ENCODE measurements at places on chromosomes 11 and 22.

GRCh38 chr11:9459667-9460321, 1.0 kb upstream of the ZNF143 start:
- peak; percentile 22 for DNase-seq

DNA sequence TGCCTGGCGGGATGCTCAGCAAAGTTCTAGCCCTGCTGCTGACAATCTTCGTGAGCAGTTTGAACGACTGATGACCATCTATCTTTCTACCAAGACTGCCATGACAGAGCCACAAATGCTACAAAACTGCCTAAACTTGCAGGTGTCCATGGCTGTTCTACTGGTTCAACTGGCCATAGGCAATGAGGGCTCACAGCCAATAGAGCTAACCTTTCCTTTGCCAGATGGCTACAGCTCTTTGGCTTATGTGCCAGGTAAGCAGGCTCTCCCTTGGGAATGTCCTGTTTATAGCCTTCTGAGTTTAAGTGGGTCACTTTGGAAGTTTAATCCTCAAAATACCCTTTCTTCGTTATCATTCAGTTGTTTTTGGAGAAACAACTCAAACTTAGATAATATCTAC, 20.1 kb downstream of the UBE4A start:
- no peak for DNase-seq

DNA sequence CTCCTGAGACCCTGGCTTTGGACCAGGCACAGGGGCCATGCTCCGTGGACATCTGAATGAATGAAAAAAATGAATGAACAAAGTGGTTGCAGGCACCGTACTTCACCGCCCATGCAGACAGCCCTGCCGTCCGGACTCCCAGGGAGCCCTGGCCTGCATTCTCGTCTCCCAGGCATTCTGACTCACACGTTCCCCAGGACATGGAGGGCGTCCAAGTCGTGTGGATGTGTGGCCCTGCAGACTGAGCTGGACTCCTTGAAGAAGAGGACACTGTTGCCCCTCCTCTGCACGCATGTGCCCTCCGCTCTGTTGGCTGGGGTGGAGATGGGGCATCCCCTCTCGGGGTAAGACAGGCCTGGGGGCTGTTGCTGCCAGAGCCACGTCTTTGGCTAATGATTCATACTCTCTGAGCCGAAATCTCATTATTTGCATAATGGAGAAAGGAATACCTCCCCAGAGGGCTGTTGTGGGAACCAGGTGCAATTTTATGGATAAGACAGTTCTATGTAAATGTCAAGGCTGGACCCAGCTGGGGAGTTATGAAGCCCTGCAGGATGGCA, 49.7 kb downstream of the RTL6 start:
- peak; percentile 26 for DNase-seq

GRCh38 chr11:89633135-89633705, 76.9 kb upstream of the TRIM77 start:
- DNase-seq = no peak

DNA sequence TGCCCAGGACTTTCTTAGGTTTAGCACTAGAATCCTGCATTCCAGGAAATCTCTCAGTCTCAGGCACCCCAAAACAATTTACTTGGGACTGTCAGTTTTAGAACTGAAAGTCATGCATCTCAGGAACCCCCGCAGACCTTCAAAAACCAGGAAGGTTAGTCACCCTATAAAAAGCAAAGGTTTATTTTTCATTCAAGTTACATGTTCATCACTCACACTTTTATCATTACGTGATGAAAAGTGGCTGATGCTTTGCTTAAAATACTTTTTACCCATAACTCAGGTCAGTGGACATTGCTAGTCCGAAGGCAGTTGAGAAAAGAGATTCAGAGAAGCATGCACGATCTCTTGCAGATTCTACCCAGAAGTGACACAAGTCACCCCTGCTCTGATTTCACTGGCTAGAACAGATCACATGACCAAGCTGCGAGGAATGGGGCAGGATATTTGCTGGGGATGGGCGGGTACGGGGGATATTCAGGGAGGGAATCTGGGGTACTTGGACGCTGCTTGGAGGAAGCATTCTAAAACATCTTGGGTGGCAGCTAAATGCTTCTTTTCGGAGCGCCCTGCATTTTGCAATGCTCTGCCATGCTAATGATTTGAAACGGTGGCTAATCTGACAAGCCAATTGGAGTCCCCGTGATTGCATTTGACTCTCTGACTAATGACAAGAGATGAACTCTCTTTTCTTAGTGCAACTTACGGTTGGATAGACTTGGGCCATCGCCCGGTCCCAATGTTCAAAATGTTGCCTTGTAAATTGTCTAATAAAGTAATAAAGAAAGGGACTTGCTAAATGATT, 110.2 kb downstream of the MIAT start:
- no peak for DNase-seq

GRCh38 chr11:112241486-112241885, 15.3 kb downstream of the PTS start:
- no peak for DNase-seq

GRCh38 chr11:71130106-71130505, 122.3 kb downstream of the SHANK2 start:
- no peak for DNase-seq

GRCh38 chr11:74641289-74641688, 48.9 kb downstream of the POLD3 start:
- DNase-seq = no peak

- no peak for DNase-seq
Measured at GRCh38 chr11:118889797-118890196, 6.1 kb downstream of the CXCR5 start.

DNA sequence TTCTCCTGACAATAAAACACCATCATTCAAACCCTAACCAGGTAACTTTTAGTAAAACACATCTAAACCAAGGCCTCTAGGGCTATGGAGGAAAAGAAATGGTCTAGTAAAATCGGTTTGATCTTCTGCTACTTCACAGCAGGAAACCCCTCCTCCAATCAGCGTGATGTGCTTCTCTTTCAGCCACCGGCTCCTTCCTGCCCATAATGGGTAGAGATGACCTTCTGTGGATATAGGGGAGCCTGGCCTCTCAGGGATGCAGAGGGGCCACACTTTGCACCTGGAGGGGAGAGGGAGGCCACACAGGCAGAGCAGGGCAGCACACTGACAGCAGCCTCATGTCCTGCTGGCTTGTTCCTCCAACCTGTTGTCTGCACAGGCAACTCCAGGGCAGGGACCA, 6.9 kb downstream of the EHD1 start:
- no peak for DNase-seq

DNA sequence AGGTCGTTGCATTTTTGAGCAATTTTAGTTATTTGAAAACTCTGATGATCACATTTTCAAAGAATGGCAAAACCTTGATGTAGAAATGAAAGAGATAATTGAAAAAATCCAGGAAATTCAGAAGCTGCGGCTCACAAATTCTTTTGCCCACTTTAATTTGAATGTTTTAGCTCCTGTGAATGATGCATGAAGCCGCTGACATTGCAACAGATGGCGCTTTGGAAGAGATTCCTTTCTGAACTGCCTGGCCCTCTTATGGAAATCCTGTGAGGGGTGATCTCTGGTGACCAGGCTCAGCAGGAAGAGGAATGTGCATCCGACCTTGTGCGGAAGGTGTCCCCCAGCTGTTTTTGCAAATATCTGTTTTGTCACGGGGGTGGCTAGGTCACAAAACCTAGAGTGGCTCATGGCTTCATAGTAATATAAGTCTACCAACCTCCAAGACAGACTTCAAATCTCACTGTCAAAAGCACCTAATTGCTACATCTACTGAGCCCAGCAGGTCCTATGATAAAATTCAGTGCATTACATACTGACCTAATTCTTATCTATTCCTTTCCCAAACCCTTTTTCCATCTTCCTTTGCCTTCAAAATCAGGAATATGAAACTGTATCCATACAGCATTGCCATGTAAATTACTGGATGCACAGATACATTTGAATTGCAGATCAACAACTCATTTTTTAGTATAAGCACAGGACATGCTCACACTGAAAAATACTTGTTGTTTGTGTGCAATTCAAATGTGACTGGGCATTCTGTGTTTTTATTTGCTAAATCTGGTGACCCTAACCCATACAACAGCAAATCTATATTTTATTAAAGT, 412.7 kb downstream of the ETS1 start:
- DNase-seq = no peak

DNA sequence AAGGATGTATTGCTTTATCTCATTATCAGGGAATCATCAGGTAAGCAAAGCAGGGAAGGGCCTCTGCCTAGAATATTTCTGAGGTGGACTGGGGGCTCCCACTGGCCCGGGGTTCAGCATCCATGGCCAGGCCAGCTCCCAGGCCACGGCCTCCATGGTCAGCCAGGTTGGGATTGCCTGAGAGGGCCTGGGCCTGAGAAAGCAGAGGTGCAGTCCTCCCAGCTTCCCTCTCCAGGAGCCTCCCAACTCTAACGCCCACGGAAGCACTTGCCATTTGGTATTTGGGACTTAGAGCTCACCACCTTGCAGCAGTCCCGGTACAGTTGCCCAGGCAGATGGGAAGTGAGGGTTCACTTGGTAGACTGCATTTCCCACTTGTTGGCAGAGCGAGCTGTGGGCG, 12.7 kb downstream of the DGAT2 start:
- no peak for DNase-seq

- DNase-seq = peak; percentile 78
Measured at GRCh38 chr22:43014316-43014868, 557 bp downstream of the PACSIN2 start.

GRCh38 chr11:5043380-5043779, 2.9 kb upstream of the OR52J3 start:
- DNase-seq = no peak

- peak; percentile 5 for DNase-seq
Measured at GRCh38 chr22:48889887-48890692, 937.6 kb downstream of the BRD1 start.

DNA sequence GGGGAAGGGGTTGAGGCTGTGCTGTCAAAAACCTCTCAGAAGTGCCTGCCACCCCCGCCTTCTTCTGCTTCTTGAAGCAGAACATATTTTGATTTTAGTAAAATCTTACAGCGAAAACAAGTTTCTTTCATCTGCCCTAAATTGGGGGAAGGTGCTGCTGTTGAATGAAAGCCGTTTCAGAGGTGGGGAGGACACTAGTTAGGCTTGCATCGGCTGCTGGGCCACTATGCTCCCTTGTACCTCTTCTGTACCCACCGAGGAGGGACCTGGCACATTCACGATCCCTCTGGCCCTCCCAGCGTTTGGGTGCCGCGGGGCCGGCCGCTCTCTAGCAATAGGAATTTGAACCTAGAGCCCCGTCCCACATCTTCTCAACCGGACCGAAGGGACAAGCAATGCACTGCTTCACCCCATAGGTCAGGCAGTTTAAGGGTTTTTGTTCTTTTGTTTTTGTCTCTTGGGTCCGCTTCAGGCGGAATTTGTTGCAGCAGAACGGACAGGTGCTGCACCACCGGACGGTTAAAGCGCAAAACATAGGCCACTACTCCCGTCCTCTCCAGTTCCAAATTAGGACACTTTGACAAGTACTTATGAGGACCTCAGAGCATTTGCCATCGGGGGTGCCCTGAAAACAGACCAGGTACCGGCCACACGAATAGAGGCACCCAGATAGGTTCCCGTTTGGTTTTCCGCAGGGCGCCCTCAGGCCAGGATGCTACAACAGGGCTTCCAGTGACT, 5.6 kb downstream of the SLC6A5 start:
- no peak for DNase-seq

GRCh38 chr11:94776351-94777321, 8.5 kb downstream of the AMOTL1 start:
- no peak for DNase-seq

DNA sequence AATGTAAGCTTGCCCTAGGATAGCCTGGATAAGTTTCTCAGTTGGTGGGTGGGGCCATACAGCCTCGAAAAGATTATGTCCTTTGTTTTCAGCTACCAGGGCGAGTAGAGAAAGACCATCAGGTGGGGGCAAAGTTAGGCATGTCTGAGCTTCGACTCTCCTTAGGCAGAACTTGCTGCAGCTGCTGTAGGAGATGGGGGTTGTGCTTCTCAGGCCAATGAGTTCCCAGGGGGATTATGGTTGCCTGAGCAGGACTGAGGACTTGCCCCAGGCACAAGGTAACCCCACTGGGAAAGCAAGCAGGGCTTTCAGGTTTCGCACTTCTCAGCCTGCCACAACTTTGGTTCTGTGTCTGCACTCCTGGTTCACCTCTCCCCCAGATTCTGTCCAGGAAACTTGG, 173.4 kb upstream of the SESN3 start:
- DNase-seq = no peak

DNA sequence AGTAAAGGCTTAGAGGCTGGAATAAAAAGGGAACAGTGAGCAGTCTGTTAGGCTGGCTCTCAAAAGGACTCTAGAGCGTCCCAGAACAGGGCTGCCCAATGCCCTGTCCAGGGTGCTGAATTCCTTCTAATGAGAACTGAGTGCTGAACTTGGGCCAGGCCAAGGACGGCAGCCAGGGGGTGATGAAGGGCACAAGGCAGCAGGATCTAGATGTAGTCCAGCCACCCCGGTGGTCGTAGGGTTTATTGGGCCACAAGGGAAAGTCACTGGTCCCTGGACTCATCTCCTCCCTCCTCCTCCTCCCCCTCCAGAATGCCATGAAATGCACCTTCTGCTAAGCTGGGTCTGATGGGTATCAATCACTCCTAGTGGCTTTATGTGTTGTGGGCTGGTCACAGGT, 19.2 kb downstream of the NPTXR start:
- no peak for DNase-seq

GRCh38 chr11:17496406-17496805, 19.8 kb upstream of the ABCC8 start:
- DNase-seq = no peak

DNA sequence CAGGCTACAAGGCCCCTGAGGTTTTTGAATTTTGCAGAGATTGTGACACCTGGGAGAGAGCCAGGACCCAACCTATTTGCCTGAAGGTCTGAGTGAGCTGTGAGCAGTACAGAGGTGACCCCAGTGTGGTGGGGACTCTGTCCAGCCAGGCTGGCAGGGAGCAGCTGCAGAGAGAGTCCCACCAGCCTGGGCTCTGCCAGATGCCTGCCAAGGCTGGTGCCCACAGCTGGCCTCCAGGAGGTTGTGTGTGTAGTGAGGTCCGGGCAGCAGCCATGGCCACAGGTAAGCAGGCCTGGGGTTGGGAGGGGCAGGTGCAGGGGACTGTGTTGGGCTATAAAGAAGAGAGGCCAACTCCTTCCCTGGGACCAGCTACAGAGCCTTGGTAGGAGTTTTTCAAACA, 144.8 kb downstream of the CRYBB2 start:
- DNase-seq = no peak

- DNase-seq = no peak
Measured at GRCh38 chr11:29211202-29211601, 805.6 kb downstream of the KCNA4 start.

DNA sequence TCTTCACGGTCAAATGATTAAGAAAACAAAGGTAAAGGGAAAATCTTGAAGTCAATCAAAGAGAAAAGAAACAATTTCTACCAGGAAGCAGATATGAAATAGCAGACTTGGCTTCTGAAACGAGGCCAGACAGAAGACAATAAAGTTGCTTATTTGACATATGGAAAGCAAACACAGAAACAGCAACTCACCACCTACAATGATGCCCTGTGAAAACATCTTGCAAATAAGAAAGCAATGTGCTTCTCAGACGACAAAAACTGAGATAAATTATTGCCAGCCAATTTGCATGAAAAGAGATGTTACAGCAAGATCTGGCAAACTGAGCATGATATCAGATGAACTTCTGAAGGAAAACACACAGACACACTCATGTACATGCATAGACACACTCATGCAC, 45.9 kb upstream of the CTSC start:
- DNase-seq = no peak

Data from D341Med (cell line).